ENCODE measurements at places on chromosomes 13 and 19.

DNA sequence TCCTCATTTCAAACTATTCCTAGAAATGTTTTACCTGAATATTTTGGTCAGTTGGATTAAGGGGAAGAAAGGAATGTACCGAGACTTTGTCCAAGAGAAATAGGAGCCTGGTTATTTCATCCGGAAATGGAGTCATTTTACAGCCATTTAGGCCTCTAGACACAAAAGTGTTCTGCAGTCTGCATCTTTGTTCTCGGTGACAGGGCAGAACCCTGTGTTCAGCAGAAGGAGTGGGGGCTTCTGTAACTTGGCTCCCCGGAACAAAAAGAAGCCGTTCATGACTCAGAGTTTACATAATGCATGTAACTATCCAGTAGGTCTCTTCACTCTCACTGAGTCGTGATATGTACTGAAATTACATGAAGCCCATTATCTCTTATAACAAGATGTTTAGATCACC is 21.6 kb upstream of the FNDC3A start:
- DNase-seq: no peak

GRCh38 chr19:39647918-39648317 is 7.8 kb upstream of the LGALS16 start:
- no peak for DNase-seq

GRCh38 chr19:4909156-4909896 is at the start of gene UHRF1:
Gene UHRF1 (plus strand): TSS chr19:4909501. CDS start chr19:4910886, 1,385 bp downstream.
- DNase-seq: no peak

GRCh38 chr13:92415781-92416180 is 810.8 kb upstream of the GPC6 start:
- DNase-seq: no peak

GRCh38 chr13:50699874-50700663 is 143.4 kb downstream of the DLEU7 start:
- DNase-seq: no peak

DNA sequence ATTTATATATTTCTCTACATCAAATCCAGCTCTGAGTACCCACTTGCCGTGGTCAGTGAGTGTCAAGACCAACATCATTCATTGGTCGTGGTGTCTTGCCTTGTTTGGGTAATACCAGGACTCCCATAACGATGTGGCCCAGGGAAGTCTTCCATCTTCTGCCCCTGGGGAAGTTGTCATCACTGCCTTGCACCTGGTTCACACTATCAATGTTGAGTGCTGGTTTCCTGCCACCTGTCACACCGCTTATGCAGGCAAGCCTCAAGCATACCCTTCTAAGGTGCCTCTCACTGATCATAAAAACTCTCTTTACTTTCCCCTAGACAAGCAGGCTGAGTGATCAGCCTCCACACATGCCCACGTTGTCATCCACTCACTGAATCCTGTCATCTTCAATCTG is 382.4 kb downstream of the KCTD12 start:
- no peak for DNase-seq

GRCh38 chr13:93765062-93765461 is 538.5 kb downstream of the GPC6 start:
- DNase-seq: no peak

- DNase-seq: no peak
Observed at GRCh38 chr13:95204231-95204765, 97.0 kb downstream of the ABCC4 start.

- no peak for DNase-seq
Observed at GRCh38 chr13:108586826-108587225, 42.6 kb upstream of the MYO16 start.

GRCh38 chr13:76654263-76654662 is 231.9 kb downstream of the KCTD12 start:
- DNase-seq: no peak

DNA sequence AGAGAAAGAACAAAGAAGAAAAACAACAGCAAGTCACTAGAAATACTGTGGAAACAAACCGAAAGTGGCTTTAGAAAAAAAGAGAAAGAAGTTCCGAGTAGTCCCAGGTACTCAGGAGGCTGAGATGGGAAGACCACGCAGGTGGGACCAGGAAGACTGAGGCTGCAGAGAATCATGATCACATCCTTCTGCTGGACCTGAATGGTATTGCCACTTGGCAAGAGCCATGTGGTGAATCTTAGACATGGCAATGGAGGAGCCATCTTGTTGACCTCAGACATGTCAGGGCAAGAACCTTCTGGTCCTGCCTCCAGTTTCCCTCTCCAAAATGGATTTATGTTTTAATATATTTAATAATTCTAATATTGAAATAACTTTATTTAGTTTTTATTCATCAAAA is 37.4 kb upstream of the ZNF724 start:
- DNase-seq: no peak

- no peak for DNase-seq
Observed at GRCh38 chr13:97226013-97226412, 3.9 kb downstream of the MBNL2 start.

- no peak for DNase-seq
Observed at GRCh38 chr19:46579361-46579879, 21.7 kb upstream of the CALM3 start.

DNA sequence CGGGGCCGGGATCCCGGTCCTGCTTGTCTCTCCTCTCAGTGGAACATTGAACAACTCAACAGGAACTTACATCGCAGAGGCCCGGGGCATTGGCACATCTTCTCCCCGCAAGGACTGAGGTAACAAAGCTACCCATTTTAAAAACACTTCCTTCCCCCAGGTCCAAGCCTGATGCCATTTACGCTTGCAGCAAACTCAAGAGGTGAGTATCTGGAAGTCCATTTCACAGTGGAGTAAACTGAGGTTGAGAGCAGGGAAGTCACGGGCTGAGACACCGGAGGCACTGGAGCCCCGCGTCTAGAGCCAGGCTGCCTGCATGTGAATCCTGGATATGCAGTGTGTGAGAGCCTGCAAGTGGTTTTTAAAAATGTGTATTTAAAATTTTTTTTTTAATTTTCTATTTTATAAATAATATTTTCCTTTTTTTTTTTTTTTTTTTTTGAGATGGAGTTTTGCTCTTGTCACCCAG is 492 bp upstream of the PGLYRP1 start:
- no peak for DNase-seq

- peak; percentile 35 for DNase-seq
Observed at GRCh38 chr13:97328222-97328790, 105.7 kb upstream of the RAP2A start.

- no peak for DNase-seq
Observed at GRCh38 chr19:55400281-55401087, 7.1 kb downstream of the UBE2S start.

DNA sequence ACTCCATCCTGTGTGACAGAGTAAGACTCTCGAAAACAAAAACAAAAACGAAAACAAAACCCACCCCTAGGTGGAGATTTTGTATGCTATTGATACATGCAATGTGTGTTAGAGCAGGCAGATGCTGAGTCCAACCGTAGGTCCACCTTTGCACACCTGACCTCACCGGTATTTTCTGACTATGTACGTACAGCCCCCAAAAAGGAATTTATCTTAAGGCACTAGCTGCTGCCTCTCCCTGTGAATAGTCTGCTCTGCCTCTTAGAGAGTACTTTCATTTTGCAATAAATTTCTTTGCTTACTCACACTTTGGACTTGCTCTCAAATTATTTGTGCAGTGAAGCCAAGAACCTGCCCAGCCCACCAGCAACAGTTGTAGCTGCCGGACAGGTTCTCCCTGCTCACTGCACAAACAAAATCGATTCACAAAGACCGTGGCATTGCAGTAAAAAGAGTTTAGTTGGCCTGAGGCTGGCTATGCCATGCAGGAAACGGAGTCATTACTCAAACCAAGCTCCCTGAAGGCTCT is 8.2 kb upstream of the ZNF77 start:
- no peak for DNase-seq

GRCh38 chr19:41220811-41221210 is 1.8 kb downstream of the AXL start:
- no peak for DNase-seq
